ENCODE measurements at places on chromosomes 3 and 15.

DNA sequence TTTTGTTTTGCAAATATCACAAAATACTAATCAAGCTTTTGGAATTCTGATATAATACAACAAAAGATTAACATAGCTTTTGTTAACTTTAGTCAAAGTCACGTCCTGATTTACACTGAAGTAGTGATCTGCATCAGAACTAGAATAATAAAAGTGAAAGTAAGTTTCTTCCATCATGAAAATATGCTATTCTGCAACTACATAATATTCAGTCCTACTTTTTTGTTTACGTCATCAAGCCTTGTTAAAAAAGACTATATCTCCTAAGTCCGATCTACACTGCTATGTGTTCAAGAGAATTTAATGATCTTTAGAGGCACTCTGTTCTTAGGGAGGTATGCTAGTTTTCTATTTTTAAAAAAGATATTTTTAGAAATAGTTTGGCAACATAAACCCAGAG is 330.1 kb downstream of the ARPP21 start:
- DNase-seq = peak; percentile 14

DNA sequence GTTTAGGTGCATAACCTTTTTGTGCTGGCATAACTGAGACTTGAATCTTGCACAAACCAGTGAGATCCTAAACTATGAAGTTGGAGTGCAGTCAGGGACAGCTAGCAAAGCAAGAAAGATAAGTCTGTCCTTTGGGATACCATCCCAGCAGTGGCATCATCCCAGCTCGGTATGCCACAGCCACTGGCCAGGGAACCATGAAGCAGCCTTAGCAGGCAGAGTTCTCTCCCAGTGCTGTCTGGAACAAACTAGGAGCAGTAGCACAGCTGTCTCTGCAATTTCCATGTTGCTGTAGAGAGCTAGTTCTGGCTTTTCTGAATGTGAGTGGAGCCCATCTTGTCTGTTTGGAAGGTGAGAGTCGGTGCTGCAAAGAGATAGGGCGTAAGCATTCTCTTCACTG is 130.3 kb downstream of the DTWD1 start:
- DNase-seq = no peak

DNA sequence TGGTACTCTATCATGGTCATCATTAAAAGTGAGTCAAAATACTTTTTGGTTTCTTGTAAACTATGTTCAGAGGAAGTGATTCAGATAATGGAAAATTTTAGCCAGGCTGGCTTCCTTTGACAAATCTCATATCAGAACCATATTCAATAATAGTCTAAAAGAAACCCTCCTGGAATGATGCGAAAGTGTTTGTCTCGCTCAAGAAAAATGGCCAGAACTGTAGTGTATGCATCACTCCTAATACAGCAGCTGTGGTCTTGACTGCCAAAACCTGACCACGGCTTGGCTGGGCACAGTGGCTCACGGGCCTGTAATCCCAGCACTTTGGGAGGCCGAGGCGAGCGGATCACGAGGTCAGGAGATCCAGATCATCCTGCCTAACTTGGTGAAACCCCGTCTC is 35.6 kb upstream of the KCNMB2 start:
- DNase-seq = no peak

GRCh38 chr3:127005864-127006500 is 23.1 kb downstream of the PLXNA1 start:
- DNase-seq = no peak

GRCh38 chr3:108133858-108134554 is 43.2 kb upstream of the CD47 start:
- DNase-seq = no peak

- peak; percentile 39 for DNase-seq
These were observed 783 bp downstream of the RNF168 start for GRCh38 chr3:196502775-196503195.

GRCh38 chr15:72939514-72940228 is 112.6 kb upstream of the NEO1 start:
- DNase-seq = no peak
